Stimulated activated CD4-positive, alpha-beta T cell treated with anti-CD3 and anti-CD28 coated beads, Interleukin-2, amount 100 ng/mL, for 4 hours (primary cell): ENCODE measurements at places on chromosomes 3 and 15.

GRCh38 chr15:41276831-41277230 is 45.8 kb downstream of the CHP1 start:
- no peak for DNase-seq

DNA sequence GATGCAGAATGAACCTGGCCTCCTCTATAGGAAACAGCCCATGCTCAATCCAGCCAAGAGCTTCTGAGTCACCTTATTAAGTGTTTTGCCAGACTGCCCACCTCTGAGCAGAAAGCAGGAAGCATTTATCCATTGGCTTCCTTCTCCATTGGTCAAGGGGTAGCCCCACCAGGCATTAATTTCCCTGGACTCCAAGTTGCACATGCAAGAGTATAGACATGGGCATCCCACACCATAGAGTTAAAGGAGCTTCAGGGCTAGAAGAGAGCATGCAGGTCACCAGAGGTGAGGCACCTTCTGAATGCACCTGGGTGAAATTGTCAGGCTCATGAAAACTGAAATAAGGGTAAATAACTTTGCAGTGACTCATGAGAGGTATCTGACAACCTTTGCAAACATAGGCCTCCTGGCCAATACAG is 230.8 kb upstream of the STAC start:
- no peak for DNase-seq

GRCh38 chr3:8223766-8224165 is 277.9 kb upstream of the LMCD1 start:
- no peak for DNase-seq

DNA sequence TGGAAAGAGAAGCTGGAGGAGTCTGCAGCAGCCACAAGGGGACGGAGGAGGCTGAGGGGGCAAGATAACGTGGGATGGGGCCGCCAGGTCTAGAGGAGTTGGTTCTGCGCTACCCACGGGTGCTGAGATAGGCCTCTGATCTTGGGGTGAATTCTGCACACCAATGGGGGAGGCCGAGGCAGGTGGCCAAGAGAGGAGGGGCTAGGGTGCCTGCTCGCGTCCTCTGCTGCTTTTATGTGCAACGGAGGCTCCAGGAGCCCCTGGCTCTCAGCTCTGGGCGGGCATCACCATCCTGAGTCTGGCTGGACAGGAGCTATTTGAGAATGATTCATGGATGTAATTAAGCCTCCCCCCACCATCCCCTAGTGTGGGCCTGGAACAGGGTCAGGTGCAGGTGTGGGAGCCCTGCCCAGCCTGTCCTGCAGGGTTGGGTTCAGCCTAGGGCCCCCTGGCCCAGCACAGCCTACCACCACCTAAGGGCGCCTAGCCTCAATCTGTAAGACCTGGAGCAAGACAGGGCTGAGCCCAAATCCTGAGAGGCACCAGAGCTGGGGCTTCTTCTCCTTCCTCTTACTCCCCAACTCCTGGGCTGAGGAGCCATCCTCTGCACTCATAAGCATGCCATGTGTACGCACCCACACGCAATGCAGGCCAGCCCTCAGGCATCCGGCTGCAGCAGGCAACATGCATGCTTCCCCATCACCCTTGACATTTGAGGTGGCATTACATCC is 32.3 kb upstream of the SEMA3F start:
- no peak for DNase-seq

GRCh38 chr3:114336122-114336697 is 42.4 kb downstream of the TIGIT start:
- DNase-seq = no peak

GRCh38 chr15:34064438-34064837 is 25.4 kb upstream of the AVEN start:
- DNase-seq = no peak
